NCI-H446 treated with DMSO at 0.1 percent for 48 hours (cell line): ENCODE measurements at places on chromosomes 4 and X.
A peak's percentile ranks its signal among the peaks of the same experiment; 100 is the strongest.

GRCh38 chrX:10233173-10233572, 76.4 kb downstream of the CLCN4 start:
- DNase-seq: no peak

- no peak for DNase-seq
Observed at GRCh38 chrX:134543288-134543687, 83.3 kb downstream of the HPRT1 start.

DNA sequence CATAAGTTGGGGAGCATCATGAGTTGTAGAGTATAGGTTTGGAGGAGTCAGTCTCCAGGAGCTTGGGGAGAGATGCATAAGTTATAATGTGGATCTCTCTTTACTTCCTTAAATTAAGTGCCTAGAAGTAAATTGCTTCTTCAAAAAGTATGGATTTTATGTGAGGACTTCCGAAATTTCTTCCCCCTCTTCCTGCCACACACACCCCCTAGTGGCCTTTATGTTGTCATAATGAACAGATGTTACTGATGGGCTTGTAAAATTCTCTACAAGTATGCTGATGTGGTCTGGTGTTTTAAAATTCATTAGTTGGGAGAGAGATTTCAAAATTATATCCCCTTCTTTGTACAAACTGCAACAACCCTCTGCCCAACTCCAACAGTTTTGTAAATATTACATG, 2.3 kb upstream of the METTL14 start:
- peak; percentile 13 for DNase-seq

GRCh38 chrX:27680726-27681125, 90.6 kb downstream of the DCAF8L2 start:
- no peak for DNase-seq

DNA sequence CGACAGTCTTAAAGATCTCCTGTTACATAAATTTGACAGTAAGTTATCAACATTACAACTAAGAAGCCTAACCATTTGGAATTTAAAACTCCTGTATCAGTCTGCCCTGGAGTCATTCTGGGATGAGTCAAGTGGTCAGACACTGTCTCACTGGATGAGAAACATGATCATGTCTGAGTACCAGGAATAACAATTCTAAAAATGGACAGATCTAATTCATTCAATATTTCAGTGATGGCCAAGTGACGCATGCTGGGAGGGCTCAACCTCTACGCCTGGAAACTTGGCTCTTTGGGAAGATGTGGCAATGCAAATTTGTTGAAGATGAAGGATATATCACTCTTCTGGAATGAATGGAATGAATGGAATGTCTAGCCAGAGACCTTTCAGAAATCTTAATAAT, 1427.2 kb downstream of the STIM2 start:
- no peak for DNase-seq

GRCh38 chr4:182789529-182789928, 127.7 kb downstream of the DCTD start:
- no peak for DNase-seq

- no peak for DNase-seq
Observed at GRCh38 chr4:146232131-146232722, 17.9 kb downstream of the REELD1 start.

DNA sequence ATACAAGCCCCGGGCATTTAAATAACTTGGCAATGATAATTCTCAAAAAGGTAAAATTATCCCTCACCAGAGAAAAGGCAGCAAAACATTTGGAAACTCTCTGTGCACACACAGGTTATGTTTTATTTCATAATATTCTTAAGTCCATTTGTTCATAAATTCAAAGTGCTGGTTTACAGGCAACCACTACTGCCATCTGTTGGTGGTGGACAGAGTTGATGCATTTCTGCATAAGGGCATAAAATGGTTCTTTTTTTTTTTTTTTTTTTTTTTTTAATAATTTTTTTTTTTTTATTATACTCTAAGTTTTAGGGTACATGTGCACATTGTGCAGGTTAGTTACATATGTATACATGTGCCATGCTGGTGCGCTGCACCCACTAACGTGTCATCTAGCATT, 31.5 kb upstream of the IL21 start:
- DNase-seq: no peak

- DNase-seq: no peak
Observed at GRCh38 chr4:55635282-55635681, 816 bp downstream of the NMU start.

DNA sequence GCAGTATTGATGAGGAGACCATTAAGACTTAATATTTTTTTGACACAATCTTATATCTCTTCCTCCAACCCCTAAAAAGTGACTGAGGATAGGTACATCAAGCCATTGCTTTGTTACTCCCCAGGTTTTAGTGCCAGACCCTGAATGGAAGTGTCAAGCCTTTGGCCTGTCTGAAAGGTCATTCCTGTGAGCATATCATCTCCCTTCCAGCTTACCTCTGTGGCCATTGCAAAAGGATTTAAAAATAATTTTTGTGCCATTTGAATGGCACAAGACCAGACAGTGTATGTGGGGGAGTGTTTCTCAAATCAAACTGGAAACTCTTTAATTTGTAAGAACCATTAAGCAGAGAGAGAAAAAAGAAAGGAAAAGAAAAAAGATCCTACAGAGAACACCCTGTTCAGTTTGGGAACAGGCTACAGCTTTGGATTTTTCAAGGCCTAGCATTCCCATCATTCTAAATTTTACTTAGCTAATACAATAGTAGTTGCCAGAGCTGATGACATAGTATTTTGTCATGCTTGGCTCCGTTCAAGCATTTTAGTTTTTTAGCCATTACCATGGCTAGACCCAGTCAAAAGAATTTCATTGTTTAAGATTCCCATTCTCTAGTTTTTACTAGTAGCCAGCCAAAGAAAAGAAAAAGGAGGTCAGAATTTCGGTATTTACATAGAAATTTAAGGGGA, 49.6 kb downstream of the HPF1 start:
- no peak for DNase-seq

GRCh38 chr4:4803216-4803911, 56.1 kb upstream of the MSX1 start:
- DNase-seq: no peak

- no peak for DNase-seq
Observed at GRCh38 chrX:136061286-136061685, 76.1 kb downstream of the SLC9A6 start.

DNA sequence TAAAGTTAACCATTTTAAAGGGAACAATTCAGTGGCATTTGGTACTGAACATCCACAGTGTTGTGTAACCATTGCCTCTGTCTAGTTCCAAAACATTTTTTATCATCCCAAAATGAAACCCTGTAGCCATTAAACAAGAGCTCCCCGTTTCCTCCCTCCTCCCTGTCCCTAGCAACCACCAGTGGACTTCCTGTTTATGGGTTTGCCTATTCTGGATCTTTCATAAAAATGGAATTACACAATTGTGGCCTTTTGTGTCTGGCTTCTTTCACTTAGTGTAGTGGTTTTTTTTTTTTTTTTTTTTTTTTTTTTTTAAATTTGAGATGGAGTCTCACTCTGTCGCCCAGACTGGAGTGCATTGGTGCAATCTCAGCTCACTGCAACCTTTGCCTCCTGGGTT, 11.6 kb downstream of the RBMX2 start:
- DNase-seq: no peak

DNA sequence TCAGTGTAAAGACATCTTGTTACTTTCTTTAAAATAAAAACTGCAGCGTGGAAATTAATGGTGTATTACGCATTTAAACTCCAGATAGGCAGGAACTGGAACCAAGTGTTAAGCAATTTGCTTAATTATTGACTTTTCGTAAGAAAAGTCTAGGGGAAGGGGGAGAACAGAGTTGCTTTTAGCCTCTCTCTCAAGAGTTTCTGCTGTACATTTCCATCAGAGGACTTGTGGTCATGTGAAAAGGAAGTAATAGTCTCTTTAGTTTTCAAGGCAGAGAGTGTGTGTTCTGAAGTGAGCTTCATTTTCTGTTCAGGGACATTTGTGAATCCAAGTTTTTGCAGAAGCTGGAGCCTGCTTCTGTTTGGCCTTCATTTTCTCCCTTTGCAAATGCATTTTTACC, 127.2 kb downstream of the UBE2K start:
- no peak for DNase-seq

DNA sequence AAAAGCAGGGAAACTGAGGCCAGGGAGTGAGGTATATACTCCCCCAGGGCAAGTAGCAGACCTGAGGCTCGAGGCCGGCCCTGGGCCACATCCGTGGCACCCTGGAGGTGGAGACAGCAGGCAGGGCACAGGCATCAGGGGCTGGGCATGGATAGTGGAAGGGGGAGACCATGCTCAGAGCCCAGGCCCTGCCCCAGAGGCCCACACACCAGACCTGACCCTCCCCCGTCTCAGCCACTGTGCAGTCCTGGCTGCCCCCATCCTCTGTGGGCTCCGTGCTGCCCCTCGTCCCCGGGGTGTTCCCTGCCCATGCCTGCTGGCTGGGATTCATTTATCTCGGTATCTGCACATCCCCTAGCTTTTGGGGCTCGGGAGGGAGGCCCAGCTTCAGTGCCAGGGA, 103.1 kb upstream of the NKX1-1 start:
- no peak for DNase-seq

- no peak for DNase-seq
Observed at GRCh38 chrX:13077168-13077567, 32.7 kb upstream of the FAM9C start.

GRCh38 chr4:26936284-26937065, 75.8 kb downstream of the STIM2 start:
- no peak for DNase-seq

- no peak for DNase-seq
Observed at GRCh38 chrX:70402721-70403120, 20.4 kb upstream of the GDPD2 start.

DNA sequence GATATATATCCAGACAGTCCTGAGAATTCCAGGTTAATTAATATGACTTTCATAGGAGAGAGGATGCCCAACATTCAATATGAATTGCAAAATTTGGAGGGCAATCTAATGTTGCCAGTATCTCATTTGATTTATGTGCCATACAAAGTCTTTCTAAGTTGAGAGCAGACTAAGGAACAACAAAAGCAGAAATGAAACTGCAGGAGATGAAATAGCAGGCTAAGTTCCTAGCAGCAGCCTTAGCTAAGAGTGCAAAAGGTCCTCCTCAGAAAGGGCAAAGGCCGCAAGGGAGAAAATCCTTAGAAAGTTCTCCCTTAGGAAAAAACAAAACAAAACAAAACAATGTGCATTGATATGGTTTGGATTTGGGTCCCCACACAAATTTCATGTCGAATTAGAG, 602.9 kb upstream of the HTR2C start:
- DNase-seq: no peak

GRCh38 chrX:131060147-131060546, 2.0 kb downstream of the ARHGAP36 start:
- no peak for DNase-seq

GRCh38 chr4:2045518-2045951, 13.6 kb upstream of the NAT8L start:
- no peak for DNase-seq

DNA sequence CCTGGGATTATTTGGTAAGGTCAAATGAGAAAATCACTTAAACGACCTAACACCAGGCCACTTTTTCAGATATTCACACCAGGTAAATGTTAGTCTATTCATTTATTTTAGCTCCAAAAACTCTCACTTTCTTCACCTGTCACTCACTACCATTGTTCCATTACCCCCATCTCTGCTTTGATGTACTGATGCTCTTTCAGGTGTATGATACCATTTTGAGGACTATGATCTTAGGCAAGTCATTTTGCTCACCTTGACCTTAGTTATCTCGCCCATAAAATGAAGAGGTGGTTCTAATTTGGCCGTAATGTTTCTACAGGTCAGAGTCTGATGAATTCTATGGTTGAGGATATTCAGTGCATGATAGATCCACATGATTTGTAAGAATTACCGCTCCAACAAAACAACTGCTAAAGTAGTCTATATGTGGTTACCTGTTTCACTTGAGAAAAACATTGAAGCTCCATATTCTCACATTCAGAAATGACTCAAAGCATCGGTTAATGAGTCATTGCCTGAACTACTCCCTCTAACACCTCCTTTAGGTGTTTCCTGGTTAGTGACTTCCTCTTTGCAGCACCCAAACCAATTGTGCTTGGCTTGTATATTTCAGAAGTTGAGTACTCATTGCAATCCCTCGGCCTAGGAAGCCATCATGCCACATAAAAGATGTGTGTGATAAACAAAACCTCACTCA, 4.5 kb downstream of the DTHD1 start:
- DNase-seq: no peak

DNA sequence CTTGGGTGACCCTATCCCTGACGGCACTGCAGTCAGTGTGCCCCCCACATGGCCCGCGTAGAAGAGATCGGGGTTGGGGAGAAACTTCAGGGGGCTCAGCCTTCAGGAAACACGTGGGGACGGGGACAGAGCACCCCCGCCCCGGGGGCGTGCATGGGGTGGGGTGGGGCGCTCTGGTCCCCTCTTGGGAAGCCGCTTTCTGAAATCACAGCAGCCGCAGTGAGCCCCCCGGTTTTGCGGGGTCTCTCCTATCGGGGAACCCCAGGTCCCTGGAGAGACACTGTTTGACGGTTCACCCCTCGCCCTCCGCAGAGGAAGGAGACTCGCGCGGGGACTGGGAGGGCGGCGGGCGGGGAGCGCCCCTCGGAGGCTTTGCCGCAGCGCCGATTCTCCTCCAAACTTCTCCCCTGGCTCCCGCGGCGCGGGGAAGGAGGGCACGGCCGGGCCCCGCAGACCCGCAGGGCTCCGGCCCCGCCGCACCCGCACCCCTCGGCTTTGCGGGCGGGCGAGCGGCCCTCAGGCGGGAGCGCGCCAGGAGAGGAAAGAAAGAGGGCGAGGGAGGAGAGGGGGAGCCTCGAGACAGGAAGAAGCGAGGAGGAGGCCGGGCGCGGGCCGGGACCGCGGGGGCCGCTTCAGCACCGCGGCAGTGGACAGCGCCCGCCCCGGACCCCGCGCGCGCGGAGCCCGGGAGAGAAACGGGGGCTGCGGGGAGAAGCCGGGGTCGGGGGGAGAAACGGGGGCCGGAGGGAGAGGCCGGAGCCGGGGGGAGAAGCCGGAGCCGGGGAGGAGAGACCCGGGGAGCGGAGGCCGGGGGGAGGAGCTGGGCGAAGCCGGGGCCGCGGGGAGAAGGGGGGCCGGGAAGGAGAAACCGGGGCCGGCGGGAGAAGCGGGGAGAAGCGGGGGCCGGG, 612 bp downstream of the CPLX1 start:
- DNase-seq: no peak
